ENCODE measurements at places on chromosomes 13 and 19.

DNA sequence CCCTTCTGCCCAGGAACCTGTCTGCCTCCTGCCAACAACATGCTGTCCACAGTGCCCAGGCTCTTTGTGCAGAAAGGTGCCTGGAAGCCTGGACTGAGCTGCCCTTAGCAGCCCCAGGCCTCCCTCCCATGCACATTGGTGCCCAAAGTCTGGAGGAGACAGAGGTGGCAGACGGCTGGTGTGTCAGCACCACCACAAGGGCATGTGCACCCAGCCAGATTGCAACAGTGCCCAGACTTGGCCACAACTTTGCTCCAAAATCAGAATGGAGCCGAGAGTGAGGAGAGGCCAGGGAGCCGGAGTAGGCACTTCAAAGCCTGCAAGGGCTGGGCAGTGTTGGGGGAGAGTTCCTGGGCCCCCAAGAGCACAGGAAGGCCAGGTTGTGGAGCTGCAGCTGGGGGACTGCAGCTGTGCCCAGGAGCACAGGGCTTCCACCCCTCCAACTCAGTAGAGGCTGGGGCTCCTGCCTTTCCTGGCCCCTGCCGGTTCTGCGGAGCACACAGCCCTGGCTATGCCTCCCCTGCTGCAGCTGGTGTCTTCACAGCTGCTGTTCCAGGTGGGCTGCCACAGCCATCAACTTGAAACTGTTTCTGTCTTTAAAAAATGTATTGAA lies 1255.8 kb downstream of the SLITRK5 start:
- DNase-seq: no peak

GRCh38 chr19:33080761-33081681 lies at the start of gene GPATCH1:
Gene GPATCH1, plus strand, starts transcription at chr19:33081181. Its CDS starts 13 bp downstream, at chr19:33081194.
- peak; percentile 60 for DNase-seq

DNA sequence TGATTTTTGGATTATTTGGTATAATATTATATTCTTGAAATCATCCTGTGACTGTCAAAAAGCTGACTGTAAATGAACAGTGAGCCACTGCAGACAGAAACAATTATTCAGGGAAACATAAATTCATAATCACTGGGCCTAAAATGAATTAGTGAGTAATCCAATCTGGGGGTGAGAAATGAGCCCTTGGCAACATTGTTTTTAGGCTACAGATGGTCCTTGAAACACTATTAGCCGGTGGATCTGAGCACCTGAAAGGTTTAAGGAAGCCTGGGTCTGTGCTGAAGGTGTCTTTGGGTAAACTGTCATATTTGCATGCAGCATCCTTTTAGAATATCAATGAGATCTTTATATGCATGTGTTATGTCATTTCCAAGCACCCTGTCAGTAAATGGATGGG lies 290.7 kb downstream of the ATP8A2 start:
- DNase-seq: no peak

- DNase-seq: no peak
Observed at GRCh38 chr13:50668049-50668448, 175.4 kb downstream of the DLEU7 start.

DNA sequence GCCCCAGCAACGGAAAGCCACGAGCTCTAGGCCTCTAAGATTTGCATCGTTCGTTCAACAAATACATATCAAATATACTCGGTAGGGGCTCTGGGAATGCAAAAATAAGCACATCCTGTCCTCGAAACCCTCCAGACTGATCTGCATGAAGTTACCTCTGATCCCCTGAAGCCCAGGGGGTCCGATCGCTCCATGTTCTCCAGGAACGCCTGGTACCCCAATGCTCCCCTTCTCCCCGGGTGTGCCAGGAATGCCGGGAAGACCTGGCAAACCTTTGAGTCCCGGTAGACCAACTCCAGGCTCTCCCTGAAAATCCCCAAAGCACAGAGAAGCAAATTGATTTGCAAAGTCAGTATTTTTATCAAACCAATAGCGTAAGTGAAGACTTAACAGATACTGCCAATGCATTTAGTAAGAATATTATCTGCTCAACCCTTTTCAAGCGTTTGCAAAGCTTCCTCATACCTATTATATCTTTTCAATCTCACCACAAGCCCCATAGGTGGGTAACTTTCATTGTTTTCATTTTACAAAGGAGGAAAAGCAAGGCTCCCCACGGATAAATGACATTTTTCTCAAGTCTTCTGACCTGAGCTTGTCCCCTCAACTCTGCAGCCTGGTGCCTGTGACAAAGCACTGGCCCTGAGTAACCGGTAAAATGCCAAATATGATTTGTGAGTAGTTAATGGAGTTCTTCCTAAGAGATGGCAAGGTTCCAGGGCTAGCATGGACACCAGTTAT lies 127.7 kb downstream of the COL4A1 start:
- no peak for DNase-seq

- DNase-seq: no peak
Observed at GRCh38 chr13:30880151-30880855, 25.8 kb upstream of the MEDAG start.

DNA sequence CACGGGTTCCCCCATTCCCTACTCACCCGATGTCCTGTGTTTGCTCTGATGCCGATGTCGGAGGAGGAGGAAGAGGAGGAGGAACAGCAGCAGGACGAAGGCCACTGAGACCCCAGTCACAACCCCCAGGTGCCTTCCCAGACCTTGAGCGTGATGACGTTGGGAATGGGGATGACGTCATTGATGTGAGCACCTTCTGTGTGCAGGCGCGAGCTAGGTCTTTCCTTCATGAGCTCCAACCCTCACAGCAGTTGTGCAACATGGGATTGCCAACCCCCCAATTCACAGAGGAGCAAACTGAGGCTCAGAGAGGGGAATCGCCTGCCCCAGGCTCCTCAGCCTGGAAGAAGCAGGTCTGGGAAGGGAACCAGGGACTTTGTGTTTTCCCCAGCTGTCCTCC lies 4.2 kb downstream of the LILRB5 start:
- no peak for DNase-seq

GRCh38 chr19:3813473-3814392 lies 27.6 kb upstream of the MATK start:
- DNase-seq: no peak

- DNase-seq: no peak
Observed at GRCh38 chr13:28741084-28741491, 22.3 kb upstream of the SLC46A3 start.

DNA sequence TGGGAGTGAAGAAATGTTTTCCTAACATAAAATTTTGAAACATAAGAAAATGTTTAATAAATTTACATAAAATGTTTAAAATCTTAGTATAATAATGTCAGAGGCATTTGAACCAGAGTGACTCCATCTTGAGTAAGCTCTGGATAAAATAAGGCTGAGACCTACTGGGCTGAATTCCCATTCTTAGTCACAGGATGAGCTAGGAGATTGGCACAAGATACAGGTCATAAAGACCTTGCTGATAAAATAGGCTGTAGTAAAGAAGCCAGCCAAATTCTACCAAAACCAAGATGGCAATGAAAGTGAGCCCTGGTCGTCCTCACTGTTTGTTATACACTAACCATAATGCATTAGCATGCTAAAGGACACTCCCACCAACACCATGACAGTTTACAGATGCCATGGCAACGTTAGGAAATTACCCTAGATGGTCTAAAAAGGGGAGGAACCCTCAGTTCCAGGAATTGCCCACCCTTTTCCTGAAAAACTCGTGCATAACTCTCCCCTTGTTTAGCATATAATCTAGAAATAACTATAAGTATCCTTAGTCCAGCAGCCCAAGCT lies 1184.0 kb downstream of the UQCRFS1 start:
- no peak for DNase-seq

DNA sequence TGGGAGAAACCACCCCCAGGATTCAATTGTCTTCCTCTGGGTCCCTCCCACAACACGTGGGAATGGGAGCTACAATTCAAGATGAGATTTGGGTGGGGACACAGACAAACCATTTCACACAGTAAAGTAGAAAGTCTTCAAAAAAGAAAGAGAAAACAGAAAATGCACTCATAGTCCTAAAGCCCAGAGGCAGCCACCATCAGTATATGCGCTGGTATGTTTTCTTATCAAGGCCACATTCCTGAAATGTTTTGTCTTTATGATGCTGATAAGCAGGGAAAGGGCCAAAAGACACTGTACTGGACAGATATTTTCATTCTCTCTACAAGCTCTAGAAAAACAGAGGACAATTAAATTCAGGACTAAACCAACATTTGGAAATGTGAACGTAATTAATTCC lies 375.8 kb upstream of the TSHZ3 start:
- DNase-seq: no peak

DNA sequence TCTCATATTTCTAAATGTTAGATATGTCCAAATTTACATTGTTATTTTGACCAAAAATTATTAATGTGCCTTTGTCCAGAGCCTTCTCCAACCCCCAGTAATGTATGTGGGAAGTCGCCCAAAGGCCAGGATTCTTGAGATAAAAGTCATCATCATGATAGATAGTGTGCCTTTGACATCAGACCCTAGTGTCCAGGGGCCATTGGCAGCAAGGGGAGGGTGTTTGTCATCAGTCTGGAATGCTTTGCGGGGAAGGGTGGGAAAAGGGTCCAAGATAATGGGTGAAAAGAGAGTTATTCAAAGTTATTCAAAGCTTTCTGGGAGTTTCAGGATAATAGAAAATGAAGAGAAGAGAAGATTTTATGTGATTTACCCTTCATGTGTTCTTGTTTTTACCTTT lies 909.5 kb upstream of the GPC6 start:
- DNase-seq: no peak

DNA sequence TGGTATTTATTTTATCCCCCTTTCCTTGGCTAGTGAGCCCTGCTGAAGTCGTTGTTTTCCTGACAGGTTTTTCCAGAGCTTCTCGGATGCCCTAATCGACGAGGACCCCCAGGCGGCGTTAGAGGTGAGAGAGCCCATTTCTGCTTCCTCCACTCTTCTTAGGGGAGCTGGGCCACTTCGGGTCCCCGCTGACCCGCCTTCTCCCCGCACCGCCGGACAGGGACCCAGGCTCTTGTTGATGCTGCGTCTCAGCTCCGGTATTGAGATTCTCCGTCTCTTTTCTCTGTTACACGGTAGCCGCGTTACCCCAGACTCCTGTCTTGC lies 306 bp downstream of the SUGT1 start:
- DNase-seq: no peak

DNA sequence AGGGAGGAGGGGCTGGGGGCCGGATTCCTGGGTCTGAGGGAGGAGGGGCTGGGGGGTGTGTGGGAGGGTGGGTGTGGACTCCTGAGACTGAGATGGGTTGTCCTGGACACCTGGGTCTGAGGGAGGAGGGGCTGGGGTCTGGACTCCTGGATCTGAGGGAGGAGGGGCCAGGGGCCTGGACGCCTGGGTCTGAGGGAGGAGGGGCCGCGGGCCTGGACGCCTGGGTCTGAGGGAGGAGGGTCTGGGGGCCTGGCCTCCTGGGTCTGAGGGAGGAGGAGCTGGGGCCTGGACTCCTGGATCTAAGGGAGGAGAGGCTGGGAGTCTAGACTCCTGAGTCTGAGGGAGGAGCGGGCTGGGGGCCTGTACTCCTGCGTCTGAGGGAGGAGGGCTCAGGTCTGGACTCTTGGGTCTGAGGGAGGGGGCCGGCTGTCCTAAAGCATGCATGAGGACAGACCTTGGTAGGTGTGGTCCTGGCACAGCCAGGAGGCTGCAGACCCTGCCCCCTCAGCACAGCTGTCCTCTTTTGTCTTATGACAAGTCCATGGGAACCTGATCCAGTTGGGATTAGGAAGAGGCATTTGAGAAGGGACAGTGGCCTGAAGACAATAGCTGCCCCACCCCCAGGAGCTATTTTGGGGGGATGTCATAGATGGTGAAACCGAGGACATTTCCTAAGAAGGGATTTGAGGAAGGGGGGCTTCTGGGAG lies 1.3 kb downstream of the TNNT1 start:
- DNase-seq: no peak

GRCh38 chr13:111281751-111282311 lies 38.6 kb upstream of the TEX29 start:
- no peak for DNase-seq

DNA sequence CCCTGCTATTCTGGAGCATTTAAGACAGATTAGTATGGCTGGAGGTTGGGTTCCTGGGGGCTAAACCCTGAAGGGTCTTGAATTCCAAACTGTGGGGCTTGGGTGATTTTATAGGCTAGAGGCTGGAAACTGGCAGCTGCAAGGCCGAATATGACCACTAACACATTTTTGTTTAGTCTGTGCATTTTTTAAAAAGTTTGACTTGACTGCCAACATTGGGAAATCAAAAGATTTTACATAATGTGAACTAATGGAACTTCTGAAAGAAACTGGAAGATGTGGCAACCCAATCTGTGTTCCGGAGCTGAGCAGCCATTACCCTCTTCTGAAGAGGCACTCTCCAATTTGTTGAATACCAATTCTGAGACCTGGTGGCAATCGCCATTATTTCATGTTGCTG lies 5.1 kb downstream of the ZNF784 start:
- DNase-seq: no peak

- no peak for DNase-seq
Observed at GRCh38 chr13:91313581-91313980, 33.9 kb upstream of the MIR17HG start.

- no peak for DNase-seq
Observed at GRCh38 chr13:44116562-44117332, 237.0 kb downstream of the LACC1 start.

All from activated CD8-positive, alpha-beta memory T cell treated with anti-CD3 and anti-CD28 coated beads for 4 hours (primary cell).